ENCODE measurements at places on chromosomes 7 and 10. TPM values are rescaled to one million over a fixed set of nuclear protein-coding genes. Genes with fewer than 3 reads are reported as not detected.

- H3K36me3 ChIP-seq, result no peaks in the 10 kb centered on the region
- no peak overlapping the region for H3K27ac ChIP-seq
- no peaks in the 10 kb centered on the region for H3K27me3 ChIP-seq
- DNase-seq, result no peak
Measured at GRCh38 chr7:80932536-80932935, 13.7 kb upstream of the SEMA3C start.

DNA sequence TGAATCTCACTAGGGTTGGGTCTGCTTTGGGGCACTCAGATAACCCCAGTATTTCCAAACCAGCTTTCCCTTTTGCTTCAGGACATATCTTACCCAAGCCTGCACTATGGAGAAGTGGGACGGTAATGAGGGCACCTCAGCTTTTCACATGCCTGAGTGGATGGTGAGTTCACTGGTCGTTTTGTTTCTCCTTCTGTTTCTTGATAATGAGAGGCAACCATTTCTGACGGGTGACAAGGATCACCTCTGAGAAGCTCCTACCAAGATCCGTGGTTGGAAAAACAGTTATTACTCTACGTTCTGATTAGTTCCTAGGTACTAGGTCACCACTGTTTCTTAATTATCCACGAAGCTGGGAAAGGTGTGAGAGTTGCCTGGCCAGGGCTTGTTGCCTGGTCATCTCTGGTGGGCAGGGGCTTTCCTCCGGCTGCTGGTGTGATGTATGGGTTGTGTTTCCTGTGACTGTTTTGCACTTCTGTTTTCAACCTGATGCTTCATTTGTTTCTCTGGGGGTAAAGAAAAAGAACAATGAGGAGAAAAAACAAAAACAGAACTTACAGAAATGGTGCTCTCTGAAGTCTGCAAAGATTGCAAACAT, 65.7 kb upstream of the STRIP2 start:
- peaks cover 4% of the 10 kb centered on the region for H3K4me1 ChIP-seq
- H3K4me3 ChIP-seq, result no peak overlapping the region
- H3K36me3 ChIP-seq, result no peaks in the 10 kb centered on the region
- H3K27ac ChIP-seq, result no peak overlapping the region

DNA sequence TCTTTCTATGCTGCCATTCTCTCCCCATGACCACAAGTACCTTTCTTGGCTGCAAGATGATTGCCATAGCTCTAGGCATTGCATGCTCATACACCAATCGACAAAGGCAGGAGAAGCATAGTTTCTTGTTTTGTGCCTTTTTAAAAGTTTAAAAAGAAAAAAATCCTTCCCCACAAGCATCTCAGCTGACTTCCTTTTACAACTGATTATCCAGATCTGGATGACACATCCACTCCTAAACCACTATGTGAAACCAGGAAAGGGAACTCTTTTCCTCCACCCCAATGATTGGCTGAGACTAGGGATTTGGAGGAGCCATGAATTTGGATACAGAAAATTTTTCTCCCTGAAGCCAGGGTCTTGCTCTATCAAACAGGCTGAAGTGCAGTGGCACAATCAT, 14.5 kb upstream of the LRRC4 start:
- DNase-seq, result no peak
- H3K4me3 ChIP-seq, result no peak overlapping the region
- no peak overlapping the region for H3K27ac ChIP-seq
- no peaks in the 10 kb centered on the region for H3K36me3 ChIP-seq
- H3K27me3 ChIP-seq, result no peaks in the 10 kb centered on the region

GRCh38 chr10:79375321-79376077, 28.2 kb downstream of the PPIF start:
- DNase-seq, result peak; percentile 77
- peaks cover 21% of the 10 kb centered on the region for H3K4me1 ChIP-seq
- H3K27me3 ChIP-seq, result no peaks in the 10 kb centered on the region
- peak overlapping the region; percentile 47 for H3K27ac ChIP-seq
- H3K4me3 ChIP-seq, result no peak overlapping the region
- peaks cover 2% of the 10 kb centered on the region for H3K36me3 ChIP-seq

- no peak for DNase-seq
- H3K27me3 ChIP-seq, result no peaks in the 10 kb centered on the region
- H3K27ac ChIP-seq, result no peak overlapping the region
Measured at GRCh38 chr7:44240983-44241510, 40.3 kb downstream of the YKT6 start.

GRCh38 chr10:106996510-106996909, 168.0 kb downstream of the SORCS1 start:
- peaks cover 4% of the 10 kb centered on the region for H3K27me3 ChIP-seq
- no peak for DNase-seq
- H3K4me1 ChIP-seq, result peaks cover 15% of the 10 kb centered on the region

DNA sequence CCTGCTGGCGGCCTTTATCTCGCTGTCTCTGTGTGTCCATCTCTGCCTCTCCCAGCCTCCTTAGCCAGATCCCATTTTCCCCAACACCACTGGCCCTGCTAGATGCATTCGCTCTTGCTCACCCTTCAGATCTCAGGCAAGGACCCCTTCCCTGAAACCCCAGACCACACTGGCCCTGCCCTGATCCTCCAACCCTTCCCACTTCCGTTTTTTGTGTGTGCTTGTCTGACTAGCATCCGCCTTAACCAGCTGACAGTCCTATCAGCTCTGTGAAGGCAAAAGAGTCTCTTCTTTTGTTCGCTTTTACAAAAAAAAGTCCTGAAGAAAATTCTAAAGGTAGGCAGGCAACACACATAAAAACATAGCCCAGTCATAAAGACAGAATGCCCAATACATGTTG, 28.7 kb downstream of the CHST15 start:
- no peak for DNase-seq
- peaks cover 55% of the 10 kb centered on the region for H3K4me1 ChIP-seq
- no peaks in the 10 kb centered on the region for H3K27me3 ChIP-seq
- no peak overlapping the region for H3K4me3 ChIP-seq
- H3K27ac ChIP-seq, result peak overlapping the region; percentile 91

DNA sequence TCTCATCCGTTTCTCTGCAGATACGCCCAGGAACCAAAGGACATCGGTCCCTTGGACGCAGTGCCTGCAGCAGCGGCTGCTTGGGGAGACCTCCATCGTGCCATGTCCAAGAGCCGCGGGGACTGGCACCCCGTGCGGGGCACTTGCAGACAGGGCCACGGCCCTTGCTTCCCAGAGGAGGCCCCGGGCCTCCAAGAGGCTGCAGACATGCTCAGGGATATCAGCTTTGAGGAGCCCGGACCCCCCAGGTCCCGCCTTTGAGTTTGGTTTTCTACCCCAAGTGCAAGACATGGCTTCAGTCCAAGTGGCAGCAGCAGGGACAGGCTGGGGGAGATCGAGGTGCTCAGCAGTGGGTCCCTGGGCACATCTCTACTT, 279.6 kb downstream of the ELFN1 start:
- peak; percentile 81 for DNase-seq
- H3K4me3 ChIP-seq, result no peak overlapping the region
- no peak overlapping the region for H3K27ac ChIP-seq
- no peaks in the 10 kb centered on the region for H3K27me3 ChIP-seq

DNA sequence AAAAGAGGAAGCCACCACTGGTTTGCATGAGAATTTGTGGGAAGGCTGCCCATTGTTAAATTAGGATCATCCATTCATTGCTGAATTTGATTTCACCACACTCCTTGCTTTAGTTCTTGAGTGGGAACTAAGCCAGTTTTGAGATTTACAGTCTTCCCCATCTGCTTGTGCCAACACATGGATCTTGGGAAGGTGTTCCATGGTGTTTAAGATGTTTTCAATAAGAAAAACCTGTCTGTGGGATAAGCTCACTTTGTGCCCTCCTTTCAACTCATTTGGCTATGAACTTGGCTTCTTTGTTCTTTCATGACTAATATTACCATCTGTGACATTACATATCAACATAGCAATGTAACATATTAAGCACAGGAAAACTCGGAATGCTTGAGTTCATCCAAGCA, 73.2 kb downstream of the INHBA start:
- no peak for DNase-seq
- H3K4me1 ChIP-seq, result peaks cover 8% of the 10 kb centered on the region
- no peak overlapping the region for H3K27ac ChIP-seq

DNA sequence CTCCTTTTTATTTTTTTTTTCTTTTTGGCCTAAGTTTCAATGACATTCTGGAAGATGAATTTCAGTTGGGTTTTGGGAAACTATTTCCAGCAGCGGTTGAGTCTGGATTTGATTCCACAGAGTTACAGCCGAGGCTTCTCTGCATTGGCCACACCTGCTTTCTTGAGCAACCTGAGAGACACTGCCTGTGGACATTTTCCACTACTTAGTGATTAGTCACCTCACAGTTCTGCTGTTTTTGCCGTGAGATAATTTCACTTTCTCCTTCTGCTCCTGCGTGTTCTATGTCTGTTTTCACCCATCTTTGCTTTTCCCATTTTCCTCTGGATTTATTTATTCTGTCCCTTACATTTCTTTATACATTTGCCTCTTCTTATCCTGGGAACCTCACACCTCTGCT, 243.0 kb downstream of the BICC1 start:
- H3K27ac ChIP-seq, result peak overlapping the region; percentile 97
- H3K27me3 ChIP-seq, result no peaks in the 10 kb centered on the region
- no peaks in the 10 kb centered on the region for H3K36me3 ChIP-seq
- H3K4me1 ChIP-seq, result peaks cover 67% of the 10 kb centered on the region
- no peak for DNase-seq

- H3K27ac ChIP-seq, result no peak overlapping the region
- H3K4me3 ChIP-seq, result no peak overlapping the region
- no peaks in the 10 kb centered on the region for H3K36me3 ChIP-seq
Measured at GRCh38 chr7:36369171-36369570, 20.5 kb upstream of the ANLN start.

DNA sequence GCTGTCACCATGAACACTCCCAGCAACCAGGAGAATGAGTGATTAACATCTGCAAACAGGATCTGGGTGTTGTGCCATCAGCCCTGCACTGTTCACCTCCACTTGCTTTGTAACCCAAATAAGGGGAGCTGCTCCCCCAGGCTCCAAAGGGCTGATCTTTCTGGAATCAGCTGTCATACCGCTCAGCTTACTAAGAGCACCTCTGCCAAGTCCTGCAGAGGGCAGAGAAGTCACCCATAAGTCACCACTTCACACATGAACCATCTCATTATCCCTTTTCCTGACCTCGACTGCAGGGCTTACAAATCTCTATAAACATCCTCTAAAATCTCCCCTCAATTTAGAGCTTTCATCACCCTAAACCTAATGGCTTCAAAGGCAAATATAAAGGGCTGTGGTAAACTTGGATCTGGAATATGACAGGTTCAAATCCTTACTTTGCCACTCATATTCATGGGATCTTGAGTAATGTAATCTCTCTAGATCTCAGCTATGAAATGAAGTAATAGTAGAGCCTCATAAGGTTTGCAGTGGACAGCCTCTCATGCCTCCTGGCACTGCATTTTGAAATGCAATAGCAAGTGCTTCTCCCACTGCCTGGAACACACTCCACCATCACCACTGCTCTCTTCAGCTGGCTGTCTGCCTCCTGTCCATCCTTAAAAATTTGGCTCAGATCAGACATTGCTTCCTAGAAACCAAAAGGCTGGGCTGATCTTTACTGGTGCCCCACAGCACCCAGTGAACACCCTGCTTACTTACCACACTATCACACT, 38.8 kb downstream of the ERLIN1 start:
- H3K4me3 ChIP-seq, result no peak overlapping the region
- no peak overlapping the region for H3K27ac ChIP-seq
- H3K27me3 ChIP-seq, result peaks cover 5% of the 10 kb centered on the region

DNA sequence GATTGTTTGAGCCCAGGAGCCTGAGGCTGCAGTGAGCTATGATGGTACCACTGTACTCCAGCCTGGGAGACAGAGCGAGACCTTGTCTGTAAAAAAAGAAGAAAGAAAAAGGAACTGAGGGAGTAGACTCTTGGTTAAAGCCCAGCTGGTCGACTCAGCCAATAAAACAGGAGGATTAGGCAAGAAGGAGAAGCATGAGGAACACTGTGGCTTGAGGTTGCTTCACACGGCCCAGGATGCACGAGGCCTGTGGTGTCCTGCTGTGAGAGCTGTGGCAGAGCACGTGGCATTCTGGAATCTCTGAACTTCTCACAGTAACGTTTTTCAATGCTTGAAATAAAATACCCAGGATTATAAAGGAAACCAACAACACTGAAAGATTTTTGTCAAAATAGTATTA, 93.3 kb downstream of the CUL2 start:
- no peak for DNase-seq
- H3K4me3 ChIP-seq, result no peak overlapping the region
- no peaks in the 10 kb centered on the region for H3K27me3 ChIP-seq
- peaks cover 12% of the 10 kb centered on the region for H3K4me1 ChIP-seq
- H3K36me3 ChIP-seq, result peaks cover 1% of the 10 kb centered on the region

- peaks cover 21% of the 10 kb centered on the region for H3K4me1 ChIP-seq
- H3K27me3 ChIP-seq, result no peaks in the 10 kb centered on the region
- H3K27ac ChIP-seq, result no peak overlapping the region
- no peak overlapping the region for H3K4me3 ChIP-seq
- no peaks in the 10 kb centered on the region for H3K36me3 ChIP-seq
- DNase-seq, result no peak
Measured at GRCh38 chr10:113300617-113301016, 252.2 kb upstream of the HABP2 start.

DNA sequence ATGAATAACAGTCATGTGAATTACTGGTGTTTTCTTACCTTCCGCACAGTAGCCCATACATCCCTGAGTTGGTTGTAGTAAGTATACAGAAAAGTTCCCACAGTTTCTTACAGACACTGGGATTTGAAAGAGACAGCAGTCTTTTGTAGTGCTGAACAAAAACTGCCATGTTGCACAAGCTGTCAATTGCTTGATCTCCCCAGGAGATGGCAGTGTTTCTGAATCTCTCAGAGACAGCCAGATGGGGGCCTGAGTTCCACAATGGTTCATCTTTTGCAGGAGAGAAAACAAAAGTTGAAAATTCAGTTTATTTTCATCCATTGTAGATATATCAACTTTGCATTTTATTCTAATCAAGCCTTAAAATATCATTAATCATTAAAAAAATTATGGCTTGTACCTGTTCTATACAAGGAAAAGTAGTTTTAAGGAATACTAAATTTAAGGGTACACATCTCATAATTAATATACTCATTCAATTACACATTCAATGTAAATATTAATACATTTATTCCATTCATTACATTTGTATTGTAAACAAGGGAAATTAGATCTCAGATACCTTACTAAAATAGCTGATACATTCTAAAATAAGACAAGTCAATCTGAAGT, 14.5 kb downstream of the VWDE start:
- no peak for DNase-seq
- peaks cover 17% of the 10 kb centered on the region for H3K27me3 ChIP-seq
- H3K4me3 ChIP-seq, result no peak overlapping the region
- H3K27ac ChIP-seq, result no peak overlapping the region

GRCh38 chr7:52831321-52831720, 204.1 kb upstream of the POM121L12 start:
- H3K36me3 ChIP-seq, result no peaks in the 10 kb centered on the region
- no peak for DNase-seq
- H3K4me3 ChIP-seq, result no peak overlapping the region
- H3K27ac ChIP-seq, result no peak overlapping the region

Gene FKBP6
- total RNA-seq, result not detected

Gene FFAR4
- total RNA-seq, result not detected

Gene COL17A1
- not detected for total RNA-seq

Gene NEURL1
- not detected for total RNA-seq

Gene MACC1
- not detected for total RNA-seq

Gene AOAH
- total RNA-seq, result not detected

Gene IFIT3
- total RNA-seq, result 6.0 TPM

Gene FEZF1
- total RNA-seq, result not detected
